ENCODE measurements at places on chromosomes 4 and X. TPM values are rescaled to one million over a fixed set of nuclear protein-coding genes. Genes with fewer than 3 reads are reported as not detected.

DNA sequence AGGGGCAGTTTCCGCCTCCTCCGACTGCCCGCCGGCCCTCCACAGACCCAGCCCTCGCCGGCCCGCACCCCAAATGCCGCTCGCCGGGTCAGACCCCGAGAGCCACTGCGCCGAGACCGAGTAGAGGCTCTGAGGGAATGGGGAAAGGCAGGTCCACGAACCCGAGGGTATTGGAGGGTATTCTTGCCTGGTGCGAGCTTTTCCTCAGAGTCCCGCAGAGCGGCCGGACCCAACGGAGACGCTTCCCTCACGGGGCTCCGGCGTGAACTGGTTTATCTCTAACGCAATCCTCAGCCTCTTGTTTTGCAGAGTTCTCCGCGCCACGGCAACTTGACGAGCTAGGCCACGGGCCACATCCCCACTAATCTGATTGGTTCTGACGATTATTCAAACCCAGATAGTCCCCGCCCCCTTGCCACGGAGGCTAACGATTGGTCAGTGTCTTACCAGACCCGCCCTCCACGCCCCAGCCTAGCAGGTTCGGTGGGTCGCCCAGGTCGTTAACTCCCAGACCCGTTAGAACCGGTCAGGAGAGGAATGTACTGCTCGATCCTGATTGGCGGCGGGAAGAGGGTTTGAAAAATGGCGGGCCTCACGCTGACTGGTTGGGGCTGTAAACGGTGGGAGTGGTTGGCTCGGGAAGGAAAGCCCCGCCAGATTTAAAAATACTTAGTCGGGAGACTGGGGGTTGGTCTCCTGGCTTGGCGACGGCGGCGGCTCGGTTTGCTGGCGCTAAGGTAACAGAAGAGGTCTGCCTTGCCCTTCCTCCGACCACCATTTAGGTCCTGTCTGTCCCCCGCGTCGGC, at the start of gene HMGB2:
TSS of gene HMGB2 (minus strand) at position 274 of the 806 bp plus-strand sequence. CDS start 709 bp downstream, outside the sequence.
- peaks cover 25% of the 10 kb centered on the region for H3K4me1 ChIP-seq
- peak within 1 kb of the TSS; percentile 79 for H3K27ac ChIP-seq
- DNase-seq = peak; percentile 99

GRCh38 chrX:101397779-101398178, 7.0 kb downstream of the RPL36A start:
- DNase-seq = no peak
- no peak overlapping the region for H3K4me3 ChIP-seq
- peak overlapping the region; percentile 19 for H3K27ac ChIP-seq
- no peaks in the 10 kb centered on the region for H3K27me3 ChIP-seq
- H3K36me3 ChIP-seq = peaks cover 9% of the 10 kb centered on the region
- H3K4me1 ChIP-seq = peaks cover 8% of the 10 kb centered on the region

DNA sequence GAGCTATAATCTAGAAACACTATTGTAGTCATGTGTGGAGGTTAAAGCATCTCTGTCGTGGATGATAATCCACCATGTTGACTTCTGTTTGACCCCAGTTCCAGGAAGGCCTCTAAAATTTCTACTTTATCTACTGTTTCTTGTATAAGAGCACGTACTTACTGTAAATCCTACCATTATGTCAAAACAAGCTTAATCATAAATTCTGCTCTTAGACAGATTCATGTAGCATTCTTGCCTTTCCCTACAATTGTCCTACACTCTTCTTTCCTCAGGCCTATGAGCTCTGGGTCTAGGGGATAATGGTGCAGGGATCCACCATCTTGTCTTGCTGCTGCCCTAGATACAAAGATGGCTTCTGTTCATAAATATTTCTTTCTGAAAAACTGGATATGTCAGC, 2594.3 kb downstream of the ARAP2 start:
- no peaks in the 10 kb centered on the region for H3K36me3 ChIP-seq
- no peaks in the 10 kb centered on the region for H3K27me3 ChIP-seq
- no peak for DNase-seq
- no peaks in the 10 kb centered on the region for H3K4me1 ChIP-seq
- H3K27ac ChIP-seq = no peak overlapping the region

- no peak overlapping the region for H3K4me3 ChIP-seq
- no peaks in the 10 kb centered on the region for H3K36me3 ChIP-seq
- H3K4me1 ChIP-seq = no peaks in the 10 kb centered on the region
- H3K27me3 ChIP-seq = no peaks in the 10 kb centered on the region
Observed at GRCh38 chr4:12723849-12724447, 760.2 kb downstream of the RAB28 start.

DNA sequence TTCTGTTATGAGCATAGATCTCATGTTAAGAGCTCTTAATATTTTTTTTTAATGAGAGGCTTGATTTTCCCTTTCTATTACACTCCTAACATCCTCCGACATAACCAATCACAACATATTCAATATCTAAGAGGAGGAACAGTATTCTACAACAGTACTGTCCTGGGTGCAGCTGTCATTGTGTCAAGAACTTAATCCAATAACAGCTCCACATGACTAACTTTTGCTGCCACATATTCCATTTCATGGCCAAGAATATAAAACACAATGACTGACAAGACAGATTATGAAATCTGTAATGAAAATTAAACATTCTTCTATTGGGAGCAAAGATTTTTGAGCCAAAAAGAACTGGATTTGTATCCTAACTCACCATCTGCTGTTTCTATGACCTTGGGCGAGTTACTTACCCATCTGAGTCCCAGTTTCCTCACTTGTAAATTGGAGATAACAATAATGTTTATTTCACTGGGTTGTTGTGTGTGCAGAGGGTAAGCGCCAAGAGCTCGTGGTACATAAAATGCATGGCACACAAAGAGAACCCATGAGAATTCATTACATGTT, 405.6 kb downstream of the SPRY1 start:
- no peak for DNase-seq
- no peaks in the 10 kb centered on the region for H3K27me3 ChIP-seq
- H3K36me3 ChIP-seq = no peaks in the 10 kb centered on the region
- no peaks in the 10 kb centered on the region for H3K4me1 ChIP-seq
- no peak overlapping the region for H3K27ac ChIP-seq
- H3K4me3 ChIP-seq = no peak overlapping the region

DNA sequence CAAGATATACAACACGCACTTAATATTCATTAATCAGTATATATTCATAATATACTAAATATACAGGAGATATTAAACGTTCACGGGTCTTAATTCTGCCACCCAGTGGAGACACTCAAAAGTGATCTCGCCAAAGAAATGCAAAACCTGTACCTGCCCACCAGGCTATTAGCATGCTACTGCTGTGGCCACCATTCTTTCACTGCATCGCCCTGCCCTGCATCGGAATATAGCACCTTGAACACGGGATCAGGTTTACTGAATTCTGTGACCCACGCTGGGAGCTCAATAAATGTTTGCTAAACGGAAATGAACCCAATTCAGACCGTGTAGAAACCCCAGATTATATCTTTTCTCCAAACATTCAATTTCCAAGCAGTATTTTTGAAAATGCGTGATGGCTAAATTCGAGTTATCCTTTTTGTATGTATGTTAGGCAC, 840 bp upstream of the CLCN3 start:
- H3K27ac ChIP-seq = peak overlapping the region; percentile 84
- no peaks in the 10 kb centered on the region for H3K36me3 ChIP-seq
- no peaks in the 10 kb centered on the region for H3K27me3 ChIP-seq
- DNase-seq = peak; percentile 71
- peak overlapping the region; percentile 72 for H3K4me3 ChIP-seq

DNA sequence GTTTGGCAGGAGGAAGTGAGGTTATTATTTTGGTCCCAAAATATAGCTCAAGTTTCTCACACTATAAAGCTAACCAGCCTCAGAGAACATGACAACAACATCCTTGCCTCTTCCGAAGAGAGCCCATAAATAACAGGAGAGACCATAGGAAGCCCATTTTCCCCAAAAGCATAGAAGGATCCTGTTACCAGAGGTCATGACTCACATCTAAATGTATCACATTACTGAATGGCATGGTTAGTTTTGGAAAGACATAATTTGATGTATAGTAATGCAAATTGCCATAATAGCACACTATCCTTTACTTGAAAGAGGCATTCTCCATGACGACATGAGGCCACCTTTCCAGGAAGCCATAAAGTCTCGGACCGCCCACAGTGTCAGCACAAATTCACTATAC, 238.8 kb upstream of the GRIA3 start:
- H3K27me3 ChIP-seq = no peaks in the 10 kb centered on the region
- no peak overlapping the region for H3K4me3 ChIP-seq
- no peaks in the 10 kb centered on the region for H3K36me3 ChIP-seq
- H3K27ac ChIP-seq = no peak overlapping the region
- H3K4me1 ChIP-seq = no peaks in the 10 kb centered on the region

GRCh38 chr4:20839957-20840356, 139.7 kb downstream of the PACRGL start:
- peak; percentile 11 for DNase-seq
- H3K36me3 ChIP-seq = no peaks in the 10 kb centered on the region
- H3K27me3 ChIP-seq = no peaks in the 10 kb centered on the region
- H3K4me1 ChIP-seq = no peaks in the 10 kb centered on the region

- no peak overlapping the region for H3K4me3 ChIP-seq
- no peak for DNase-seq
- no peaks in the 10 kb centered on the region for H3K36me3 ChIP-seq
- no peaks in the 10 kb centered on the region for H3K4me1 ChIP-seq
Observed at GRCh38 chr4:56892691-56893090, 15.0 kb upstream of the REST start.

- no peaks in the 10 kb centered on the region for H3K4me1 ChIP-seq
- H3K27me3 ChIP-seq = peaks cover 3% of the 10 kb centered on the region
- no peak within 1 kb of the TSS for H3K4me3 ChIP-seq
- DNase-seq = no peak
- H3K36me3 ChIP-seq = no peaks in the 10 kb centered on the region
Observed at GRCh38 chr4:92303621-92304027, at the start of gene GRID2. TSS of gene GRID2 (plus strand) at chr4:92303966.

DNA sequence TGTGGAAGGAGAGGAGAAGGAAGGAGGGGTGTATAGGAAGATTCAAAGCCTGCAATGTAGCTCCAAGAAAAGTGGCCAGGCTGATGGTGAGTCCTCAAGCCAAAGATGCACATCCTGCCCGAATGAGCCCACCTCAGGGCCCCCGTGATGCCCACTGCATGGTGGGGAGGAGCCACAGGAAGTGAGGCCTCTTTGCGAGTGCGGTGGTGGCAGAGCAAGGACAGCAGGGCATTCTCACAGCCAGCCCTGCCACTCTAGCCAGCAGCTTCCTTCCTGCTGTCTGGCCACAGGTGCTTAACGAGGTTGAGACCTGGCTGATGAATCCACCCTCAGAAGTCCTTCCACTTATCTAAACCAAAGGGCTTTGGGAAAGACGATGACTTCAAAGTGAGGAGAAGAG, 55.8 kb downstream of the BCOR start:
- no peak for DNase-seq
- H3K4me1 ChIP-seq = no peaks in the 10 kb centered on the region
- no peak overlapping the region for H3K27ac ChIP-seq

DNA sequence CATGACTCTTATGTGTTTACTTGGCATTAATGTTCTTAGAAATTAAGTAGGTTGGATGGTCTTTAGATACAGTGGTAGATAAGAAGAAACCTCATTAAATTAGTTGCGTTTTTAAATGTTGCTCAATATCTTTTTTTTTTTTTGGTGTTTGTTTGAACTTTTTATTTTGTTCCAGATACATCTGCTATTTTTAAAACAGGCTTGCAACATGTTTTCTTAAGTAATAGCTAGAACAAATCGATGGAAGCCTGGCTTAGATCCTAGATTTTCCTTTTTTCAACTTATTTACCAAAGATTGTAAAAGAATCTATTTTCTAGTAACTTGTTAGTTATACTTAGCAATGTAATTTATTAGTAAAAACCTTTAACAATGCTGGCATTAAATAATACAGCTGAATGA, 9.3 kb downstream of the CNKSR2 start:
- no peak for DNase-seq
- H3K4me3 ChIP-seq = no peak overlapping the region
- H3K27ac ChIP-seq = no peak overlapping the region
- H3K36me3 ChIP-seq = no peaks in the 10 kb centered on the region
- no peaks in the 10 kb centered on the region for H3K27me3 ChIP-seq
- no peaks in the 10 kb centered on the region for H3K4me1 ChIP-seq

DNA sequence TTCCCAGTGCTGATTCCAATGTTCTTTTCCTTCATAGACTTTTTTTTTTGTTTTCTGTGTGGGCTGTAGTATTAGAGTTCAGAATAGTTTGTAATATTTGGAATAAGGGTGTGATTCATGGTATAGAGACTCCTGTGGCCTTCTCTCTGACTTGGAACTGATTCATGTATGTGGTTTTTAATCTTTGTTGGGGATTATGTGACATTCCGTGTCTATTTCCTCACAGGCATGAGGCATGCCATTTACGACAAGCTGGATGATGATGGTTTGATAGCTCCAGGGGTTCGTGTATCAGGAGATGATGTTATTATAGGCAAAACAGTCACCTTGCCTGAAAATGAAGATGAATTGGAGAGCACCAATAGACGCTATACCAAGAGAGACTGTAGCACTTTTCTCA, 44.4 kb downstream of the POLR2B start:
- no peak overlapping the region for H3K27ac ChIP-seq
- H3K4me3 ChIP-seq = no peak overlapping the region
- DNase-seq = no peak
- peaks cover 11% of the 10 kb centered on the region for H3K36me3 ChIP-seq
- H3K27me3 ChIP-seq = no peaks in the 10 kb centered on the region

- no peaks in the 10 kb centered on the region for H3K4me1 ChIP-seq
- no peak overlapping the region for H3K4me3 ChIP-seq
- H3K27ac ChIP-seq = no peak overlapping the region
- DNase-seq = no peak
- H3K27me3 ChIP-seq = no peaks in the 10 kb centered on the region
- H3K36me3 ChIP-seq = no peaks in the 10 kb centered on the region
Observed at GRCh38 chr4:32488690-32489089, 1768.5 kb downstream of the PCDH7 start.

GRCh38 chrX:153649915-153650782, 3.1 kb downstream of the DUSP9 start:
- peaks cover 9% of the 10 kb centered on the region for H3K4me1 ChIP-seq
- DNase-seq = no peak
- H3K4me3 ChIP-seq = no peak overlapping the region
- H3K27me3 ChIP-seq = peaks cover 5% of the 10 kb centered on the region
- H3K36me3 ChIP-seq = no peaks in the 10 kb centered on the region

DNA sequence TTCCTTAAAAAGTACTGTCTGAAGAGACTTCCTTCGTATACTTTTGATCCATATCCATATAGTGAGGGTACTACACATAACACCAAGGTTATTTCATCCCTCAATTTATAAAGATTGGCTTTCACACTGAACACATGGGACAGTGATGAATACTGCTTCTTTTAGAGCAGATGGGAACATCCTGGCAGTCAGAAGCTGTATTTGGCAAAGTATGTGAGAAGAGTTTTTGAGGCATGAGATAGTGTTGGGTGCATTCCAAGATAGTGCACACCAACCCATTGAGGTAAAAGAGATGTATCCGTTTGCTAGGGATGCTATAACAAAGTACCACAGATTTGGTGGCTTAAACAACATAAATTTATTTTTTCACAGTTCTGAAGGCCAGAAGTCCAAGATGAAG, 141.1 kb downstream of the MOSPD2 start:
- DNase-seq = no peak
- no peaks in the 10 kb centered on the region for H3K4me1 ChIP-seq
- no peak overlapping the region for H3K27ac ChIP-seq
- H3K36me3 ChIP-seq = no peaks in the 10 kb centered on the region
- no peaks in the 10 kb centered on the region for H3K27me3 ChIP-seq

HSFX2 gene
- total RNA-seq = 0.28 TPM

C4orf36 gene
- 2.0 TPM for total RNA-seq

GLRA2 gene
- not detected for total RNA-seq

AFP gene
- total RNA-seq = 1.7 TPM

MID1 gene
- total RNA-seq = 57.0 TPM

BMPR1B gene
- 3.2 TPM for total RNA-seq

MAGEA12 gene
- total RNA-seq = 24.2 TPM

Data from PC-9 (cell line).